ENCODE measurements at places on chromosomes 2 and 18. TPM values are rescaled to one million over a fixed set of nuclear protein-coding genes. Genes with fewer than 3 reads are reported as not detected.

DNA sequence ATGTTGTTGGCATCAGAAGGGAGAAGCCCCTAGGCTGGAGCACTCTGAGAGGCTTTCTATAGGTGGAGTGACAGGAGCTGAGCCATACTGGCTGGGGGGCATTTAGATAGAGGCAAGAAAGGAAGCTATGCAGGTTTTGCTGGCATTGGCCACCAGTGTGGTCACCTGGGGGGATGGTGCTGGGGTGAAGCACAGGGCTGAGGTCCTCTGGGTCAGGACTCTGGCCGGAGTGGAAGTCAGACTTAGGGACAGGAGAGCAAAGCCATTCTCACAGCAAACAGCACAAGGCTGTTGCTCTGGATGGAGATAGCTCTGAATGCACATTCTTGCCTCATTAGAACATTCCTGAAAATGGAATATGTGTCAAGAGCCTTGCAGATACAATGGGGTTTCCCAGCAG, 47.4 kb downstream of the NTSR2 start:
- no peak for DNase-seq

DNA sequence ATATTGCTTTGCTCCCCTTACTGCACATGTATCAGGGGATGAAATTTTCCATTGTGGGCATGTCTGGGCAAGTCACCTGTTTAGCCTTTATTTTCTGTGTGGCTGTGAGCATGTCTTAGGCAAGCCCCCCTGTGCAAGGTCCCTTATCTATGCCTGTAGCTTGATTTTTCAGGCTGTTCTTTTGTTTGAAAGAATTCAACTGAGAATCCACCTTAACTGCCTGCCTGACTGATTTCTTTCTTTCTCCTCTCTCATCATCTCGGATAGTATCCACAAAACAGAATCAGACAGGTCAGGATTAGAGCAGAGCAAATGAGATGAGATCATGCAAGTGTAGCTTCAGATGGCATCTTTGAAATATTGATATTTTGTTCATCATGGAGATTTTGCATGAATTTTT, 1147.5 kb upstream of the ACVR2A start:
- DNase-seq: no peak

HOXD13 gene
- total RNA-seq: not detected

CERKL gene
- total RNA-seq: not detected

- no peak for DNase-seq
Observed at GRCh38 chr2:195683174-195683573, 26.1 kb downstream of the SLC39A10 start.

GRCh38 chr2:133711201-133711600, 142.9 kb upstream of the NCKAP5 start:
- DNase-seq: no peak

IL36A gene
- not detected for total RNA-seq

ACVR1C gene
- total RNA-seq: 0.20 TPM

CABYR gene
- total RNA-seq: not detected

SERPINB13 gene
- not detected for total RNA-seq

GRCh38 chr18:55376387-55376786, 211.6 kb downstream of the TCF4 start:
- no peak for DNase-seq

Data from heart left ventricle (tissue), 16 donors.